Jurkat, Clone E6-1 (cell line): ENCODE measurements at places on chromosomes 4 and X.

DNA sequence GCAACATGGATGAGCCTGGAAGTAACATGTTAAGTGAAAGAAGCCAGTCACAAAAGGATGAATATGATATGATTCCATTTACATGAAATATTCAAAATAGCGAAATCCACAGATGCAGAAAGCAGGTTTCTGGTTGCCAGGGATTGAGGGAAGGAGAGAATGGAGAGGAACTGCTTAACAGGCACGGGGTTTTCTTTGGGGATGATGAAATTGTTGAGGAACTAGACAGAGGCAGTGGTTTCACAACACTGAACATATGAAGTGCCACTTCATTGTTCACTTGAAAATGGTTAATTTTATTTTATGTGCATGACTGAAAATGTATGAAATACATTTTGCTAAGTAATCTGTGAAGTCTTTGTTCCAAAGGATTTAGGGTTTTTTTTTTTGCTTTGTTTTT lies 182.5 kb upstream of the TBL1X start:
- no peak for DNase-seq

DNA sequence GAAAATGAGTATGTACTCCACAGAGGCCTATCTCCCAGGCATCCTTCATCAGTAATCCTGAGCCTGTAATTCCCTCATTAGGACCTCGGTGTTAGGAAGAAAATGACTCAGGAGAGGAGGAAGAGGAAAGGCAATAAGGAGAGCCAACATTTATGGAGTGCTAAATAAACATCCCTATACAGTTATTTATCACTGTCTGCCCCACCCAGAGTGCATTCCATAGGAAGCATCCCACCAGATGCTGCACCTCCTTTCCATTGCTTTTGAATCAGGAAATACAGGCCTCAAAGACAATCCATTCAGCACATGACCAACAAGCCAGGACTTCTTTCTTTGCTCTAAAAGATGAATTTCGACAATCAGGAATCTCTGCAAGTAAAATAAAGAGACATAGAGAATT lies 47.6 kb downstream of the USP38 start:
- DNase-seq = no peak

- DNase-seq = no peak
These were observed 137.6 kb downstream of the CPZ start for GRCh38 chr4:8730159-8730558.

DNA sequence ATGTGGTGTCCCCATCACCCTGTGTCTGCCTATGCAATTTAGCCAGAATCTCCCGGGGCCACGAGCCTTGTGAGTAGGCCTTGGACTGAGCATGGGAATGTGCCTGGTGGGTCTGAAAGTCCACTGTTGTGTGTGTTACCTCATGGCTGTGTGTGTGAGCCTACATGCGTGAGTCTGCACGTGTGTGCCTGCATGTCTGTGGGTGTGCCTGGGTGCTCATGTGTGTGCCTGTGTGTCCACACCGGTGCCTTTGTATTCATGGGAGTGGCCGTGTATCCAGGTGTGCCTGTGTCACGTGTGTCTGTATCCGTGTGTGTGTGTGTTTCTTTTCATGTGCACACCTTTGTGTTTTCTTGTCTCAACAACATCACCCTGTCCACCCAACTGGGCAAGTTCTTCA lies 14.2 kb downstream of the ATP5ME start:
- DNase-seq = no peak

DNA sequence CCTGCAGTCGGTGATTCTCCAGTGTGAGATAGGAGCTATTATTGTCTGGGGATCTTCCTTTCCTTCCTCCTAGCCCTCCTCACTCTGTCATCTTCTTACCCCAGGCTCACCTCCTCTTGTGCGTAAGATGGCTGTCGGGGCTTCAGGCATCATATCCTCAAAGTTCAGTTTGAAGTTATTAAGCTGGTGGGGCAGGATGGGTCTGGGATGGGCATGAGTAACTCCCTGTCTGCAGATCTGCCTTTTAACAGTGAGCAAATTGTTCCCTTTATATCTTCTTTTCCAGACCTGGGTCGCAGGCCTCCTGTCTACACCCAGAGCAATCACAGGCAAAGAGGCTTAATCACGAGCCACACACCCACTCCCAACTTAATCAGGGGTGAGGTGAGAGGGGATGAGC lies 900 bp upstream of the MTMR1 start:
- DNase-seq = no peak
